Thyroid gland (tissue), 4 donors: ENCODE measurements at places on chromosomes 3 and 15.

GRCh38 chr3:138440121-138440521 lies 5.7 kb downstream of the ESYT3 start:
- DNase-seq, result peak; percentile 98

DNA sequence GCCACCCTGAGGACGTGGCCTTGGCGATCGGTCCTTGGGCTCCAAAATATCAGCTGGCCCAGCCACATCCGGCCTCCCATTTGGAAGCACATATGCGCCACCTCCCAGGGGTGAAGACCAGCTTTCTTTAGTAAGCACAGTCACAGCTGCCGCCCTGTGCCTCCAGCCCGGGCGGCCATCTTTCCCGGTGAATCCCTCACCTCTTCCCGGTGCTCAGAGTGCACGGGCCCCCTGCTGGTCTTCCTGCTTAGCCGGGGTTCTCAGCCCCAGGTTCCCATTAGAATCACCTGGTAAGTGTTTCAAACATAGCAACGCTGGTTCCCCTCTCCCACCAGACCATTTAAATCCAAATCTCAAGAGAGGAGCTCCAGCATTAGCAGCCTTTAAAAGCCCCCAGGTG lies 232.2 kb downstream of the VPS13C start:
- no peak for DNase-seq

GRCh38 chr15:25633862-25634261 lies 195.0 kb upstream of the UBE3A start:
- DNase-seq, result no peak

- DNase-seq, result no peak
Observed at GRCh38 chr15:92571824-92572223, 83.8 kb downstream of the FAM174B start.

DNA sequence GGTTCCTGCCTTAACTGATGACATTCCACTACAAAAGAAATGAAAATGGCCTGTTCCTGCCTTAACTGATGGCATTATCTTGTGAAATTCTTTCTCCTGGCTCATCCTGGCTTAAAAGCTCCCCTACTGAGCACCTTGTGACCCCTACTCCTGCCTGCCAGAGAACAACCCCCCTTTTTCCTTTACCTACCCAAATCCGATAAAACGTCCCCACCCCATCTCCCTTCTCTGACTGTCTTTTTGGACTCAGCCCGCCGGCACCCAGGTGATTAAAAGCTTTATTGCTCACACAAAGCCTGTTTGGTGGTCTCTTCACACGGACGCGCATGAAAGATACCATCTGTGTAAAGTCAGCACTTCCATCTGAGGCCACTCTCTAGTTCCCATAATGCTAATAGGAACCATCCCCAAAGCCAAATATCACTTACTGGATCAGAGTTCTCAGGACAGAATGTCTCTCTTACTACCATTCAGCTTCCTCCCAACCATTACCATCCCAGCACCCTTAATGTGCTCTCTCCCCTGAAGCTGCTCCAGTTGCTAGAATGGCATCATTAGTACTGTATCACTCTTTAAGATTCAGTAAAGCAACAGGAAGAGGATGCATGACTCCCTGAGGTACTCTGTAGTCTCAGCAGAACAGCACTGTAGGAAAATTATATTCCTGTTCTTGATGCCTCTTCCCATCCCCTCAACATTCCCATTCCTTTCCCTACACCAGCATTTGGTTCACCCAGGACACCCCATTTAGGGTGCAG lies 2.3 kb upstream of the HRG start:
- no peak for DNase-seq
